ENCODE measurements at places on chromosomes 7 and 10.

DNA sequence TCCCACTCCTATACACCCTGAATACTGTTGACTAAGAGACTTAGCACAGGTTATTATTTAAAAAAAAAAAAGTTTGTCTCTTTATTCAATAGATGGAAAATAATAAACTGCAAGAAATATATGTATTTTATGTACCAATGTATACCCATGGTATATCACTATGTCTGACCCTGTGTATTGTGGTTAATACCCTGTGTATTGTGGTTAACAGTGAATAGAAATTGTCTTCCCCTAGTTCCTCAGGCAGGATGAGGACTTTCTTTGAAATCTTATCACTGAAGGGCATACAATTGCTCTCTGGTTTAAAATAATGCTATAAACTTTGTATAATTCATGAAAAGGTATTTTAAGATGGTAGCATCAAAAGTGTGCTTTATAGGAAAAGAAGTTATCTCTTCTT is 80.0 kb upstream of the TMEM106B start:
- DNase-seq: no peak

DNA sequence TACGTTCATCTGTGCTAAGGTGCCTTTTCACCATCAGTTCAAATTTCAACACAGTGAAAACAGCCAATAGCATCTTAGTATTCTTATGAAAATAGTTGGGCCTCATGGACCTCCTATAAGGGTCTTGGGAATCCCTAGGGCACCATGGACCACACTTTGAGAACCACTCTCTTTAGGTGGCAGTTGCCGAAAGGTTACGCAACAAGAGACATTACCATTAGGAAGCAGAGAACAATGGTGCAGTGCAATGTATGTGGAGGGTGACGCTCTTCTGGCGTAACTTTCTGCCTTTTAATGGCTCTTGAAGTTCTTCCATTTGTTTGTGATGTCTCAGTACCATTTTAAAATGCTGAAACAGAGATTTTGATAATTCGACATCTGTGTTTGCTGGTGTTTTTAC is 131.1 kb downstream of the CNNM2 start:
- DNase-seq: no peak

DNA sequence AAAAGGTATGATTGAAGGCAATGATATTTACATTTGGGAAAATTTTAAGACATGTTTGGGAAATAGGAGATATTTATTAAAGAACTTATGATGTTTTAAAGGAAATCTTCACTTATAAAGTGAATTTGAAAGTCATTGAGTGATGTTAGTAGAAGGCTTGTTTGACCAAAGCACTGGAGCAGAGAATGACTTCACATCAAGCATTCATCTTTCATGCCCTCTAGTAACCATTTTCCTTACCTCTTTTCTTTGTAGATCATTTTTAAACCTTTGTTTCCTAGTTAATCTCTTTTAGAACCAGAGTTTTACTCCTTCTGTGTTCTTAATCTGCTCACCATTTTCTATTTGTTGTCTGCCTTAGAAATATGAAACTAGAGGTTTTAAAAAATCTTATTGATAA is 111.3 kb upstream of the FOXP2 start:
- DNase-seq: no peak

DNA sequence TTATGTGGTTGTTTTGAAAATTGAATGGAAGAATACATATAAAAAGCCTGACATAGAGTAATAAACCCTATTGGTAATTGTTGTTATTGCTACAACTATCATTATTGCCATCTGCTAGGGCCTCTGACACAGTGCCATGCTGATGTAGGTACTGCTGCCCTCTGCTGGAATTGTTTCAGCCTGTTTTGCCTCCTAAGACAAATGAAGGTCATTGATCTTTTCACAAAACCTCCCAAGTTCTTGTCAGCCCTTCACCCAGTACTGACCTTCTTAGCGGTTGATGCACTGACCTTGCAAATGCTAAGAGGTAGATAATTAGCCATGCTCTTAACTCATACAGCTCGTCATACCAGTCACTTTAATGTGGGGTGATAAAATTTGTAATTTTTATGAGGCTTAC is 975.2 kb downstream of the SORCS1 start:
- DNase-seq: no peak

- DNase-seq: no peak
Measured at GRCh38 chr7:2945171-2945570, 98.5 kb downstream of the CARD11 start.

DNA sequence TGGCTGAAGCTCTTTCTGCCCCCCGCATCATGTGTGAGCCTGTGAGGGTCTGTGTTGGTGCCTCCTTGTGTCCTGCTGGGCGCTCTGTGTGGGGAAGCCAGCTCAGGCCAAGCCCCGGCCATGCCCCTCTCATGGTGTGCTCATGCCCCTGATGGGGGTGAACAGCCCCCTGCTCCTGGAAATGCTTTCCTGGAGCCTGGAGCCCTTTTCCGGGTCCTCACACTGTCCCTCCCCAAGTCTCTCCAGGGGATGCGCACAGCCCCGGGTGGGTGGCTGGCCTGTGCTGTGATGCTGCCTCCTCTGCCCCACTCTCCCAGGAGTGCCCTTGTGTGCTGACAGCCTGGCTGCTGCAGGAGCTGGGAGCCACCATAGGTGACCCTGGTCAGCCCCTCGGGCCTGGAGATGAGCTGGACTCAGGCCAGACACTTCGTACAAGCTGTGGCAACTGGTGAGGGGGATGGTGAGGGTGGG is 20.8 kb upstream of the ZNF862 start:
- DNase-seq: no peak

Data from esophagus squamous epithelium (tissue), 5 donors.